ENCODE measurements at places on chromosomes 1 and 21.

- no peak for DNase-seq
Measured at GRCh38 chr1:6205849-6206519, at the start of gene RNF207. TSS of gene RNF207 (plus strand) at chr1:6206119. CDS start at chr1:6206536, 417 bp downstream.

DNA sequence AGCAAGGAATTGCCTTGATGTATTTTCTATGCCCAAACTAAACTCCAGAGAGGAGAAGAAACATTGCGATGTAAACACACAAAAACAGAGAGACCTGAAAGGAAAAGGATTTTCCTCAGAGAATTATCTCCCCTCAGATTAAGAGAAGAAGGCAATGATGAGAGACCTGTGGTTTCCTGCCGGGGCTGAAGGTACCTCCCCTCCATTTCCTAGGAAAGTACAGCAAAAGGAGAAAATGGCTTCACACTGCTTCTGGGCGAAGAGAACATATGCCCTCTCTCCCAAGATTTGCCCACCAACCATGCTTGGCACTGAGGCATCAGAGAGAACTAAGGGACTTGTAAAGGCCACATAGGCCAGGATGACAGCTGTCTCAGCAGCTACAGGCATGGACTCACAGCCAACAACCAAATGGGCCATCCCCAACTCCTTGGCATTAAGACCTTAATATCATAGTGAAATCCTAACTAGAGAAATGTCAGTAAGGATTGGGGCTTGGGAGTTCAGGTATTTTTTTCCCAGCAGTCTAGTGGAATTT is 523.0 kb downstream of the PTPRC start:
- DNase-seq, result no peak

GRCh38 chr1:156368889-156369684 is at the start of gene RHBG:
TSS of gene RHBG (plus strand) at chr1:156369211. CDS start at chr1:156369250, 39 bp downstream.
- DNase-seq, result peak; percentile 11

DNA sequence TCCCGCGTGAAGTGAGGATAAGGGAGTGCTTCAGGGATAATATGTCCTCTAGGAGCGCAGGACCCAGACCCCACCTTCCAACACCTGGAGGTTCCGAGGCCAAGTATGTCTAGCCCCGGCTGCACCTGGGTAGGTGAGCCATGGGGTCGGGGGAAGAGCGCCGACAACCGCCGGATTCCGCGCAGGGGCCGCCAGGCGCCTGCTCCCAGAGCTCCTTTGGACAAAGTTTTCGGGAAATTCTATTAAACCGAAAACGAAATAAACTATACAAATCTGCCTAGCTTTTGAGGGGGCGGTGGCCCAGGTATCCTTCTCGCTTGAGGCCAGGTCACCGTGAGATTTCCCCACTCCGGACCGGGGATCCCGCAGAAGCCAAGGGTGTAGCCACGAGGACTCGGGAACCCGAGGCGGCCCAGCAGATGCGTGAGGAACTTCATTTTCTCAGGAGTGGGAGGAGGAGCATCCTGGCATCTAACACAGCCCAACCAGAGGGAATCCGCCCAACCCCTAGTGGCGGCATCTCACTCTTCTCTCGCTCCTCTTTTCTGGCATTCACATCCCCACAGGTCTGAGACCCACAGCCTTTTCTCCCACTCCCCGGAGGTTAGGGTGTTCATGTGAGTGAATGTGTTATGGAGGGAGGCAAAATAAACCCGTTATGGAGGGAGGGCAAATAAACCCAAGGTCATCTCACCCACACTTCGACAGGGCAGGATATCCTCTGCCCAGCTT is 2.3 kb upstream of the DMRTA2 start:
- no peak for DNase-seq

DNA sequence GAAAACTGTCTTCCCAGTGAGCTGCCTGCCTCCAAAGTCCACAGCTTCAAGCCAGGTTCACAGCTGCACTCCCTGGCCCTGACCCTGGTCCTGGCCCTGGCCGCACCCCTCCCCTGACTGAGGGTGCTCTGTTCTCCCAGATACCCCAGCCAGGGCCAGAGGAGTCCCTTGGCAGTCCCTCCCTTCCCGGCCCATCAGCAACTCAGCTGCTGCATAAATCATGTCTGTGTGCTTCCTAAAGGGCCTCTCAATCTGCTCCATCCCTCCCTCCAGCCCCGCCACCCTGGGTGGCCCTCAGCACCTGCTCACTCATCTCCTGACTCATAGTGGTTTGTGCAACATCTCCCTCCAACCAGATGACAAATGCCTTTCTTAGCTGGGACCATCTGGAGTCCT is 24.8 kb upstream of the C1orf174 start:
- no peak for DNase-seq

GRCh38 chr21:28439788-28440187 is 552.9 kb downstream of the LTN1 start:
- no peak for DNase-seq

- DNase-seq, result peak; percentile 27
Measured at GRCh38 chr1:39901714-39902459, at the start of gene MYCL. TSS of gene MYCL (minus strand) at chr1:39901917. CDS start at chr1:39901434, 483 bp downstream.

DNA sequence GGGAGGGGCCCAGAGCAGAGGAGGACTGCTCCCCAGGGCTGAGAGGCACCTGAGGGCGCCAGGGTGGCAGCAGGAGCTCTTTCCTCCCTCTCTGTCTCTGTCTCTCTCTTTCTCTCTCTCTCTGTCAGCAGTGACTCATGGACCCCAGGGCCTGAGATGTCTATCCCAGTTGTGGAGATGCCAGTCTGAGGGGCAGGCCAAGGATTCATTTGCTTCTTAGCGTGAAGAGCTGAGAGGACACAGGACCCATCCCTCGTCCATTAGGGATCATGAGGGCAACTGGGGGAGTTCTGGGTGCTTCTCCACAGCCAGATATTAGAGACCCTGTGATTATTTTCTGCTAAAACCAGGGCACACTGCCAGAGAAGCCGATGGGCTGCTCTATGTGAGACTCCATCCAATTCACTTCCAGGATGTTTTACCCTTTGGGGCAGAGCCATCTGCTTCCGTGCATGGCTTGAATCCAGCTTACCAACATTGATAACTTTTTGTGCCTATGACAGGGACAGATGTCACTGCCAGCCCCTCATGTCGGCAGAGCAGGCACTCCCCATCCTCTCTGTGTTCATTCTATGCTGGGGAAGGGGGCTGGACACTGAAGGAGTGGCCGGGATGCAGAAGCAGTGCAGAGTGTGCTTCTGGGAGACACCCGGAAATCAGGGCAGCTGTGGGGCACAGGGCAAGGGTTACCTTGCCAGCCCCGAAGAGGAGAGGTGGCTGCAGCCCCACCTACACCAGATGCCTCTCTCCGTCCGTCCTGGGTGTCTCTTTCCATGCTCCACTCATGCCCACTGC is 4.1 kb upstream of the PCBP3 start:
- DNase-seq, result no peak

- DNase-seq, result no peak
Measured at GRCh38 chr1:154855186-154855851, 14.8 kb downstream of the KCNN3 start.

- no peak for DNase-seq
Measured at GRCh38 chr1:64234714-64235113, 31.3 kb downstream of the UBE2U start.

DNA sequence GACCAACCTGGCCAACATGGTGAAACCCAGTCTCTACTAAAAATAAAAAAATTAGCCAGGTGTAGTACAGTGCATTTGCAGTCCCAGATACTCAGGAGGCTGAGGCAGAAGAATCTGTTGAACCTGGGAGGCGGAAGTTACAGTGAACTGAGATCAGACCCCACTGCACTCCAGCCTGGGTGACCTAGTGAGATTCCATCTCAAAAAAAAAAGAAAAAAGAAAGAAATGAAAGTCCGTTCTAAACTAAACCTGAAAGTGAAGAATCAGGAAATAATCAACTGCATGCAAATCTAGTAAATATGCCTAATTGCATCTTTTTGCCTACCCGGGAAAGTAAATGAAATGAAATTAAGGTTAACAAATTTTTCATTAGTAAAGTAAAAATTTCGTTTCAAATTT is 99.6 kb downstream of the ZZZ3 start:
- DNase-seq, result no peak

GRCh38 chr1:21313886-21314721 is 23.8 kb upstream of the ECE1 start:
- DNase-seq, result no peak

DNA sequence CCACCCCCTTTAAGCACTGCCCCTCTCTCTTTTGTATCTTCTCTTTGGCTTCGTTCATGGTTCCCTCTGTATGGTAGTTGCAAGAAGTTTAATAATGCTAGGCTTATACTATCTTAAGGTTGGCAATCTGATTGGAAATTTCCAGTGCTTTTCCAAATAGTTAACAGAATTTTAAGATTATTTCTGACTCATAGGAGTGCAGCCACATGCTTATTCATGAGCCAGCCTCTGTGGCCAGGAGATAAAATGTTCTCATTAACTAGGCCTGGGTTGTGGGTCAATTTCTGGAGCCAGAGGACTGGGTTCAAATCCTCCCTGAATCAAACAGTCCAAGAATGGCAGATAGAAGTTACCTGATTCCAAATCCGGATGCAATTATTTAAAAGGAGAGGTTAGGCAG is 103.1 kb downstream of the ATP6V1G3 start:
- DNase-seq, result no peak

- no peak for DNase-seq
Measured at GRCh38 chr1:204507317-204508105, 8.7 kb upstream of the MDM4 start.

- no peak for DNase-seq
Measured at GRCh38 chr1:118100686-118101514, 84.1 kb downstream of the SPAG17 start.

GRCh38 chr21:45179568-45180245 is 105.3 kb downstream of the ADARB1 start:
- DNase-seq, result no peak

DNA sequence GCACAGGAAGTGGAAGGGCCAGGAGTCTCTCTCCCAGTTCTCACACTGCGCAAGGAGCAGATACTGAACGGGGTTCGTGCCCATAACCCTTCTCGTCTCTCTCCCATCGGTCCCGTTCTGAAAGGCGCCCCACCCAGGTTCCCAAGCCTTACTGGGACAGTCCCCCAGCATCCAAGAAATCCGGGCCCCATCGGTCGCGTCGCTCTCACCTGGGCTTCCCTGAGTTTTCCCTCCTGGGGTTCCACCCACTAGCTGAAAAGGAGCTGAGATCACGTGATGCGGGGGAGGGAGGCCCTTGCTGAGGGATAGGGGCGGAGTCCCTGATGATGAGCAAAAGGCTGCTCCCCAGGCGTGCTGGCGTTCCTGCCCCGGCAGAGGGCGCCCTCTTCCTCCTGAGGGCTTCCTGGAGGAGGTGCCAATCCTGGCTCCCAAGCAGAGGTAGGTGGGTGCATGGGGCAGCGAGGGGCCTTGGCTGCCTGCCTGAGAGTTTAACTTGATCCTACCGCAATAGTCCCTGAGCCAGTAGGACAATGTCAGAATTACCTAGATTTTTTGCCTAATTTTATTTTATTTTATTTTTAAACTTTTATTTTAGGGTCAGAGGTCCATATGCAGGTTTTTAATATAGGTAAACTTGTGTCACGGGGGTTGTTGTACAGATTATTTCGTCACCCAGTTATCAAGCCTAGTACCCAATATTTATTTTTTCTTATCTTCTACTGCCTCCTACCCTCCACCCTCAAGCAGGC is at the start of gene SPOCD1:
Gene SPOCD1 (minus strand): TSS at position 271 of the 749 bp plus-strand sequence. CDS start 689 bp downstream, outside the sequence.
- DNase-seq, result peak; percentile 79

- no peak for DNase-seq
Measured at GRCh38 chr1:10775763-10776162, 20.7 kb downstream of the CASZ1 start.

DNA sequence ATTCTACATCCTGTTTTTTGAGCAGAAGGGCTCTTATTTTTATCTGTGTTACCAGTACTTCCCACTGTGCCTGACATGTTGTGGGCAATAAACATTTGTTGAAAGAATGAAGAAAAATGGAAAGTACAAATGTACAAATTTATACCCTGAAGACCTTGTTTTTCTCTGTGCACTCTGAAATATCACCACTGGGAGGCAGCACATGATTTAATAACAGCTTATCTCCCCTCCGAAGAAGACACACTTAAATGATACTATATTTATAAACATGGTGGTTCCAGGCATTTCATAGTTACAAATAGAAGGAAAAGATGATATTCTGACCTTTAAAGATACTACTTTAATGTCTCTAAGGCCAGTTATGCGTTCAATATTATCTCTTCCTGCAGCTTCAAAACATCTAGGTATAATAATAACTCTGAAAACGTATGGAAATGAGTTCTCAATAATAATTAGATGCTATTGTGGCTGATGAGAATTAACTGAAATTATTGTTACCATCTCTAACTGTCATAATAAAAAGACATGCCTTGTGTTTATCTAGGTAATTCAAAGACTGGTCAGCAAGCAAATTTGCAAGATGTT is 12.8 kb downstream of the DYNLT5 start:
- DNase-seq, result peak; percentile 18

GRCh38 chr1:229278120-229278741 is 7.3 kb downstream of the RAB4A start:
- DNase-seq, result no peak

DNA sequence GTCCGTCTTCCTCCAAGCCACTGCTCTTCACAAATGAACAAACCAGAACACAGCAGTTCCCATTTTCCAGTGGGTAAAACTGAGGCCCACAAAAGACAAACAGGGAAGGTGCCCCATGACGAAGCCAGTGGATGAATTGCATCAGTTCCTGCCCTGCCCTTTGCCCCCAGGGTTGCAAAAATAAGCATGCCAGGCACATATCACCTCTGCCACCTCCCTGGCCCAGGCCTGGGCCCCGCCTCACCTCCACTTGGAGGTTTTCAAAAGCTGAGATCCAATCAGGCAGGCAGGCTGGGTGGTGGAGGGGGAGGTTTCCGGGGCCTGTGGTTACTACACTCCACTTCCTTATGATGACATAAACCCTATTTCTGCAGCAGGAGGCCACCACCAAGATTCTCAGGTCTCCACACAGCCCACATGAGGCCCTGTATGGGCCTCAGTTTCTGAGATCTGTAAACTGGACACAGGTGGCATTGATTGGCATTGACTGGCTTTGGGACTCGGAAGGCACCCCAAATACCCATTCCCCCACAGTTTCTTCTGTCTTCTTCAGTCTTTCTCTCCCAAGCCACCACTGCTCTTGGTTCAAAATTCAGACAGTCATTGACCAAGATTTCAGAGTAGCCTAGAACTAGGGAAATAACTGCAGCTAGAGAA is 4.1 kb downstream of the KIF21B start:
- peak; percentile 90 for DNase-seq

GRCh38 chr1:244013100-244013499 is 38.0 kb upstream of the ZBTB18 start:
- DNase-seq, result no peak

- DNase-seq, result no peak
Measured at GRCh38 chr1:168304865-168305264, 24.2 kb downstream of the TBX19 start.

GRCh38 chr1:145889722-145890121 is 4.1 kb upstream of the ANKRD35 start:
- DNase-seq, result no peak

DNA sequence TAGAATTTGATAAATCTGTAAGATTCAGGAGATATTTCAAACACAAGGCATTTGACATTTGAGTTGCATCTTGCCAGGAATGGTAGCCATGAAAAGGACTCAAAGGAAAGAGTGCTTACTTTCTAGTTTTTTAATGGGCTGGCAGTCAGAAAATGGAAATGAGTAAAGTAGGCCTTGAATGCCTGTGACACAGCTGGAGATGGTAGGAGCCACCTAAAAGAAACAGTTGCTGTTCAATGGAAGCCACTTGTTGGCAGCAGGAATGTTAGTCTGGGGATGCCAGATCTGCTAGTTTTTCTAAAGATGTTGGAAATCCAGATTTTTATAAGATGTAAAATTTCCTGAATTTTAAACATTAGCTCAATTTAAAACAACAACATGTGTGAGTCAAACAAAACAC is 43.6 kb downstream of the CACHD1 start:
- DNase-seq, result no peak
